ENCODE measurements at places on chromosomes 13 and 19.
A peak's percentile ranks its signal among the peaks of the same experiment; 100 is the strongest.

GRCh38 chr13:35920816-35921215 lies 210.4 kb downstream of the DCLK1 start:
- no peak for DNase-seq

DNA sequence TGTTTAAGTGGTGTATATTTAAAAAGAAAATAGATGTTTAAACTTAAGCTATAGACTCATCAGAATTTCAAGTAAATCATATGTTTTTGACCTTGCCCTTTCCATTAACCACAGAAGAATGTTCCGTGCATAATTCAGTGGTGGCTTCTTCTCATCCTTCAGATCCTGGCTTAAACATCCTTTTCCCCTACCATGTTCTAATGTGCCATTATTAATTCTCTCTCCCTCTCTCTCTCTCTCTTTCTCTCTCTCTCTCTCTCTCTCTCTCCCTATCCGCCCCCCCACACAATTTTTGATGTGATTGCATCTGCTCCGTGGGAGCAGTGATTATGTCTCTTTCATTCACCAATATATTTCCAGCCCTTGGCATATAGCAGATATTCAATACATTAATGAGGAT lies 116.4 kb downstream of the DCLK1 start:
- DNase-seq: no peak

DNA sequence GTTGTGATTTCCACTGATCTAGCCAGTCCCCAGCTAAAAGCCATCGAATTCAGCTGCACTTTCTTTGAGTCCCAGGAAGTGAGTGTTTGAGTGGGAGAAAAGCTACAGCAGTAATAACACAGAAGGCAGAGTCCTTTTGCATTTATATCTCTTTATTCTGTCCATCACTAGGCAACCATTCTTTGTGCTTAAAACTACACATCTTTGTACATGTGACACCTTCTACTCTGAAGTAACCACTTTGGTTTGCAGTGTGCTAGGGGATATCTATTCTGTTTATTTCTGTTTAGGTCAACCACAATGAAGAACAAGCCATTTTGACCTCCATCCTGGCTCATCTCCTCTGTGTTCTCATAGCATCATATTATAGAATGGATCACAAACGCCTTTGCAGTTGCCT lies 226.0 kb upstream of the SERP2 start:
- DNase-seq: no peak

DNA sequence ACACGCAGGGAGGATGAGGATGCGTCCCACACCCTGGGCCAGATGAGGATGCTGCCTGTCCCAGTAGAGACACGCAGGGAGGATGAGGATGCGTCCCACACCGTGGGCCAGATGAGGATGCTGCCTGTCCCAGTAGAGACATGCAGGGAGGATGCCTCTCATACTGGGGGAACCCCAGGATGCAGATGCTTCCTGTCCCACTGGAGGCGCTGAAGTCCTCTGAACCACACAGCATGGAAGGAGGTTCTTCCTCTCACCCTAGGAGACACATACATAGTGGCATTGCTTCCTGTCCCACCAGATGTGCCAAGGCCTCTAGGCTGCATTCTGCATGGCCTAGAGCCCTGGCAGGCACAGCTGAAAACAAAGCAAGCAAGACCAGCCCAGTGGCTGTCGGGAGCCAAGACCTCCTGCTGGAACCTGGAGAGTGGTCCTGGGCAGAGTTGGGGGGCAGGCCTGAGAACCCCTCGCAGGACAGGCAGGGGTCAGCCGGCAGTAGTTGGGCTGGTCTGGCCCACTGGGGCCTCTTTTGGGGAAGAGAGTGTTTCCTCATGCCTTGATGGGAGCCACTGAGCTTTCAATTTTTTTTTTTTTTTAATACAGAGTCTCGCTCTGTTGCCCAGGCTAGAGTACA lies 4.3 kb downstream of the HPN start:
- peak; percentile 28 for DNase-seq

Data from fibroblast of skin of right quadriceps (primary cell).